ENCODE measurements at places on chromosomes 1 and 21.

- DNase-seq = peak; percentile 32
Observed at GRCh38 chr1:154466921-154467417, 35.0 kb upstream of the TDRD10 start.

DNA sequence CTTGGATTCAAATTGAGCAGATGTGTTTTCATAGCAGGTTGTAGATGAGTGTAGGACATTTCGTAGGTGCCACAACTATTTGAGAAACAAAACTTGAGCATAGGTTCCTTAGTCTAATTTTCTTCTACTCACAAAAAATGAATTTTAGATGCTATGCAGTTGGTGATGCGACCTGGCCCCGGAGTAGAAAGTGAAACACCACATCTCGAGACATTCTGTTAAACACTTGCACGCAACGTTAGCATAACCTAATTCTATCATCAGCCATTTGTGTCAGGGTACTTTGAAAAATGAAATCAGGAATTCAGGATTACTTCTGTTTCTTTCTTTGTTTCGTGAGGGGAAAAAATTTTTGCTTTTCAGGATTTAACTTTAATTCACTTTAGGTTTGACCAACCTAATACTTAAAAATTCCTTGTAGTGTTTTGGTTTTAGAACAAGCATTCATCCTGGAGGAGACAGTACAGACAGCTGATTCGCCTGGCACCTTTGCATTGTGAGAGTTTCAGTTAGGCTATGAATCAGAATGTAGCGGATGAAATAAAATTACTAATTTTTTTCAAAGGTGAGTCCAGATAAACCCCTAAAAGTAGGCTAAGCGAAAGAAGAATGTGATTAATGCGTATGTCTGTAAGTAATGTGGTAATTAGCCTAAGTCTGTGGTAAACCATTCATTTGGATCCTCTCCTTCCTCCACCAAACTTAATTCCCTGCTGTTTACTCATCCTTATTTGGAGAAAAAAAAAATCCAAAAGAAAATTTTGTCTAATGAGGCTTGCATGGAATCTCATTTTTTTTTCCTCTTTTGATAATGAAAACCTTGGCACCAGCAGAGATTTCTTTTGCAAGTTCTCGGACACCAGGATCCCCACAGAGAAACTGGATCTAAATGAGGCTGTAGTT is 44.9 kb downstream of the MAP3K21 start:
- DNase-seq = peak; percentile 47

DNA sequence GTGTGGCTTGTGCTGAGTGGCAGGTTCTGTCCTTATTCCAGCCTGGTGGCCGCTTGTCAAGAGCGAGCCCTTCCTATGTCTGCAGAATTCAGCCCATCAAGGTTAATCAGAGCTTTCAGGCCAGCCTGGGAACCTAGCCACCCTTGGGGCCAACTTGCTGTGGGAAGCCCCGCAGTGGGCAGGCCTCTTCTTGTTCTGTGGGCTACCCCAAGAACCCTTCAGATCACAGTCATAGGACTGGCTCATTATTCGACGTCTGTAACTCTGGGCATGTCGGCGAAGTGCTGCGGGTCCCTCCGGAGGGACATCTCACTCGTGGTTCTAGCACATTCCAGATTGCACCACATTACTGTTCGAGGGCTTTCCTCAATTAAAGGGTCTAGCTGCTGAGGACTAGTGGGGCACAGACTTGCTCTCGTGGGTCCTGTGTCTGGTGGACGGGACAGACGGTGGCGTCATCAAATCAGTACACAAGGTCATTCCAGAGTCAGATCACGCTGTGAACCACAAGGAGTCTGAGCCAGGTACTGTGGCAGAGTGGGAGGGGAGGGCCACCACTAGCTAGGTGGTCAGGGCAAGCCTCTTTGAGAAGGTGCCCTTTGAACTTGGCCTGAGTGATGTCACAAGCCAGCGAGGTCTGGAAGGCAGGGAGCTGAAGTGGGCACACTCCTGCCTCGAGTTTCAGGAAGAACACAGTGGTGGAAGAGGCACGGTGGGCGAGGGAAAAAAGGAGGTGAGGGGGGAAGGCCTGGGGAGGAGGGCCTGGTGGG is 20.3 kb upstream of the TNFRSF1B start:
- no peak for DNase-seq

DNA sequence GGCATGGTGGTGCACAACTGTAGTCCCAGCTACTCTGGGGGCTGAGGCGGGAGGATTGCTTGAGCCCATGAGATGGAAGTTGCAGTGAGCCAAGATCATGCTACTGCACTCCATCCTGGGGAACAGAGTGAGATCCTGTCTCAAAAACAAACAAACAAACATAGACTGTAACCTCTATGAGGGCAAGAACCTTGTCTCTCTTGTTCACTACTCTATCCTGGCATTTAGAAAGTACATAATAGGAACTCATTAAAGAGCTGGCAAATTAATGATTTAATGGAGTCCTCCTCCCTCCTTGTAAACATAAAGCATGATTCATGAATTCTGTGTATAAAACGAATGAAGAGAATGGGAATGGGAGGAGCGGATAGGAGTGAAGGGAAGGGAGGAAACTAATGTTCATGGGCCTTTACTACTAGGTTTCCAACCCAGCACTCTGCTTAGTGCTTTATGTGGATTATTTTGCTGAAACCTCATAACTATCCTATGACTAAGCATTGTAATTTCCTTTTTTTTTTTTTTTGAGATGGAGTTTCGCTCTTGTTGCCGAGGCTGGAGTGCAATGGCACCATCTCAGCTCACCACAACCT is 8.6 kb downstream of the LMOD1 start:
- DNase-seq = no peak

DNA sequence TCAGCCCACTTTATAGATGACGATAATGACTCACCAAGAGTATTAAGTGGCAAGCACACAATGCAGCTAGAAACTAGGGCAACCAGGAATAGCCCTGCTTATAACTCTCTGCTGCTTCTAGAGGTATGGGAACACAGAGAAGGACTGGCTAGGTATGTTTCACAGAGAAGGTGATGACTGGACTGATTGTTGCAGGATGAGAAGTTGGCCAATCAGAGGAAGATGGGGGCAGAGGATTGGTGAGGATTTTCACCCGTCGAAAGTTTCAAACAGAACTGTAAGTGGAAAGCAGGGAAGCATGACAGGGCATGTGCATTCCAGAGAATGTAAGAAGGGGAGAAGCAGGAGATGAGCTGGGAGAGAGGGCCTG is 222.4 kb upstream of the JUN start:
- DNase-seq = no peak

- DNase-seq = no peak
Observed at GRCh38 chr1:229224308-229224707, 46.6 kb upstream of the RAB4A start.

DNA sequence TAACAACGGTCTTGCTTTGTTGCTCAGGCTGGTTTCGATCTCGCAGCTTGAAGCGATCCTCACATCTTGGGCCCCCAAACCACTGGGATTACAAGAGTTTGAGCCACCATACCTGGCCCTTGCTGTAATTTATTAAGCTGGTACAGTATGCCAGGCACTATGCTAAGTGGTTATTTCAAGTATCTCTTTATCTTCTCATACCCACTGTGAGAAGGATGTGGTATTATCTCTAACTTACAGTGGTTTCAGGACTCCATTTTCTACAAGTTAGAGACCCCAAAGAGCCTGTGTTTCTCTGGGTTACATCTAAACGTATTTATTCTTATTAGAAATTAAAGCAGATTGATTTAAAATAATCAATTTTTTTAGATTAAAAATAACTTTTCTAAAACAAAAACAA is 8.1 kb upstream of the ST3GAL3 start:
- DNase-seq = no peak

DNA sequence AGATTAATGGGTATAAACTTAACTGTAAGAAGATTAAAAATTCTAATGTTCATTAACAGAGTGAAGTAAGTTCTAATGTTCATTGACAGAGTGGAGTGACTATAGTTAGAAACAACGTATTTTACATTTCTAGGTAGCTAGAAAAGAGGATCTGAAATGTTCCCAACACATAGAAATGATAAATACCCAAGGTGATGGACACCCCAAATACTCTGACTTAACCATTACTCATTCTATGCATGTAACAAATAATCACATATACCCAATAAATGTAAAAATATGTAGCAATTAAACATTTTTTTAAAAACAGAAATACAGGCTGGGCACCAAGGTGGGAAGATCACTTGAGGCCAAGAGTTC is 62.1 kb downstream of the ABL2 start:
- DNase-seq = no peak

GRCh38 chr1:96095849-96096612 is 625.6 kb upstream of the PTBP2 start:
- DNase-seq = no peak

DNA sequence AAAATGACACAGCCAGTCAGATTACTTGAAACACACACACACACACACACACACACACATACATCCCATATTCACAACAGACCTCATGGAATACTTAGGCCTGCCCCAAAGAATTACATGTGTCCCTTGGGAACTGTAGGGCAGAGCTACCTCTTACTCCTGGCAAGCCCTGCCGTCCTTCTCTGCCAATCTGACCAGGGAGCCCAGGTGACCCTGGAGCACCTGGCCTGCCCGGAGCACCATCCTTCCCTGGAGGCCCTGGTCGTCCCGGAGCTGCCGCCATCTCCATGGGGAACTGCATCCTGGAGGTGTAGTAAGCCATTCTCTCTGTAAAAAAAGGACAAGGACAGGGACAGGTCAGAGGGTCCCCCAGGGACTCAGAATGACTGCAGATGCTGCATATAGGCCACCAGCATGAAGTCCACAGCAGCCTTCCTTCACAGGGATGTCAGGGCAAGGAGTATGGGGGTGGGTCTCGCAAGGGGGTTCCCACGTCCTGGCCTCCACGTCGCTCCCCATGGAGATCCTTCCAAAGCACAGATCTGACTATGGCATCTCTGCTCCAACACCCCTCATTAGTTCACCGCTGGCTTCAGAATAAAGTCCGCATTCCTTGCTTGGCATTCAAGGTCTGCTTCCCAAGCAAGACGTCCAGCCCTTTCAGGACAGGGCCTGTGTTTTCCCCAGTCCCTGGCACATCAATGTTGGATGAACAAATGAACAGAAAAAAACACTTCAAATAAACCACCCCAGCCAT is 9.2 kb upstream of the PEF1 start:
- no peak for DNase-seq

- DNase-seq = no peak
Observed at GRCh38 chr21:30563072-30563471, 2.0 kb upstream of the KRTAP19-7 start.

- DNase-seq = no peak
Observed at GRCh38 chr21:32567626-32568025, 17.7 kb downstream of the TCP10L start.

DNA sequence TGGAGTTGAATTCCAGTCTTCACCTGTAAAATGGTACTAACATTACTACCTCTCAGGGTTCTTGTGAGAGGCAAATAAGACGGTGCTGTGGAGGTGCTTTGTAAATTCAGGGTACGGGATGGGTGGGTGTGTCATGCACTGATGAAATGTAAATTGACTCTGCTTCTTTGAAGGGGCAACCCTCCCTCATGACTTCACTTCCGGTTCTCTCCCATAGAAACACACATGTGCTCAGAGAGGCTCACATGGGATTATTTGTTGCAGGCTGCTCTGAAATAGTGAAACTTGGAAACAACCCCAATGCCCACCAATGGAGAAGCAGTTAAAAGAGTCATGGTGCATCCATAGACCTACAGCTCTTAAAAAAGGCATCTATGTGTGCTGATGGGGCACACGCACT is 44.9 kb upstream of the SCMH1 start:
- DNase-seq = no peak

- peak; percentile 9 for DNase-seq
Observed at GRCh38 chr1:220189750-220190347, 82.4 kb downstream of the RAB3GAP2 start.

DNA sequence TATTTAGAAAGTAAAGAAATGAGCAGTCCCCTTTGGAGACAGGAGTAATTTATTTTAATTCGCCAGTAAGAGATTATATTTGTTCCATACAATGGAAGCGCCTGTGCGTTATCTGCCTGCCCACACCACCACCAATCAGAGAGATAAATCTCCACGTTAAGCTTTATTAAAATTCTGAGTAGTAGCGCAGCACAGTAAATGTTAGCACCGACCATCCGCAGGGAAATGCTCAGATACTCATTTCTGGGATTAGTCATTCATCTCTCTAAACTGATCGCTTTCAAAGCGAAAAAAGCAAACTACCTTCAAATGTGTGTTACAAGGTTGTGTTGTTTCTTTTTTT is 1.2 kb downstream of the ETS2 start:
- DNase-seq = peak; percentile 56

DNA sequence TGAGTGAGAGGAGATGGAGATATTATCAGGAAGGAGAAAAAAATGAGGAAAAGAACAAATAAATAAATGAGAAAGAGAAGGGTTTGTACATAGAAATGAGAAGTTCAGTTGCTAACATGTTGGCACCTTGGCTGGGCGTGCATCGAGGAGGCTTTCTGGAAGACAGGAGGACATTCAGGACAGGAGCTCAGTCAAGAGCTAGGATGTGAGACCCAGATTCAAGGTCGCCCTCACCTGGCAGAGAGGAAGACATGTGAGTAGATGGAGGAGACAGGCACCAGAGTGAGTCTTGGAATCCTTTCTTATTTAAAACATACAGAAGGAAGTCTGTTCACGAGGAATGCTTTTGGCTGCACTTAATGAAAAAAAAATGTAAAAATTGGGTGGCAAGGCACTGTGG is 640.9 kb downstream of the NPHP4 start:
- no peak for DNase-seq

DNA sequence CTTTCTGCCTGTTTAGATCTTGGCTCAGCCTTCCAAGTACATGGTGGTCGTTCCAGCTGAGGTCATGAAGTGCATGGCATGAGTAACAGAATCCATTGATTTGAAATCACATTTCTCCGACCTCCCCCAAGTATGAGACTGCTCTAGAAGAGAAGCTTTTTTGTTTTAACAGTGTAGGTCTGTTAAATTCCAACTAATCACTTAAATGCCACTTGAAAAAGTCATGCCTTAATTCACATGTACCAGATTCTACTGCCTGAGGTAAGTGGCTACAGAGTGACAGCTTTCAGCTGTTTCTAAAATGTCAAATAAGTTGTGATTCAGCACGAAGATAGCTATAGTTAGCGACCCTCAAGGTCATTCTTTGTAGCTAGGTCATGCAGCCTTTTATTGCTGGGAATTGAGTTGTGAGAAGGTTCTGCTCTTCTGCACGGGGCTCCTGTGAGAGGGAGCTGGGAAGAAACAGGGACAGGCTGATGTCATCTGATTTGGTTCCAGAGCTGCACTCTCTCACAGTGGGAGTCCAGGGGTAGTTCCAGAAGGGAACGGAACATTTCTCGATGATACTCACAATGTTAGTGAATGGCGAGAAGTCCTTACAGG is 112.7 kb downstream of the VPS13D start:
- DNase-seq = no peak

DNA sequence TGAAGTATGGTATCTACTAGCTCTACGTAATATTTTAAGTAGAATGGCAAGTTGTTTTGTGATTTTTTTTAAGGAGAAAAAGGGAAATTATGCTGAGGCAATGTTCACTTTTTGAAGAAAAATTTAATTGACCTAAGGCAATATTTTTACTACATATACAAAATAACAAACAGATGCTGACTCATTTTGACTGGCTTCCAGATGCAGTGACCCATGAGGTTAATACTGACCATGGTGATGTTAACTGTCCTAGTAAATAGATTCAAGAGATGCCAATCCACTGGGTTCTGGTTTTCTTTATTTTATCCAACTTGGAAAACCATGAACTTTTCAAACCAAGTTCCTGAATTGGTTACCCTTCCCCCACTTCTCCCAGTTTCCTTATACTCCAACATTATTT is 154.9 kb downstream of the CRB1 start:
- DNase-seq = no peak
